ENCODE measurements at places on chromosomes 2 and 18. TPM values are rescaled to one million over a fixed set of nuclear protein-coding genes. Genes with fewer than 3 reads are reported as not detected.

- DNase-seq = no peak
These were observed 36.3 kb downstream of the CXCR4 start for GRCh38 chr2:136081582-136082210.

DNA sequence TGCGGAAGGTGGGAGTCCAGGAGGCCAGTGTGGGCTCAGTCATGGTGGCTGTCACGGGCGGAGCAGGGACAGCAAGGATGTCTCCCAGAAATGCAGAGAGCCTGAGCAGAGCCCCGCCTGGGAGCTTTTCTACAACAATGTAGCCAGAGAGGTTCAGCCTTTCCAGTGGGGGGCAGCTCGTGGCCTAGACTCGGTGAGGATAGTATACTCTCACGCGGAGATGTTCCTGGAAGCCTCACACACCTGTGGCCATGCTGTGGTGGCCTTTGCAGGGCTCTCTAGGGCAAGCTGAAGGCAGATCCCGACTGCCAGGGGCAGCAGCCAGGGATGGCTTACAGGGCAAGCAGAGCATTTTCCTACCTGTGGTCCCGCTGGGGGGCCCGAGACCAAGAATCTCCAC, 244.1 kb downstream of the LDLRAD4 start:
- DNase-seq = no peak

LRATD1 gene
- total RNA-seq = not detected

MAP2 gene
- total RNA-seq = 0.34 TPM

PELI1 gene
- 6.2 TPM for total RNA-seq

Measured in Daoy (cell line).